ENCODE measurements at places on chromosomes 12 and 14. TPM values are rescaled to one million over a fixed set of nuclear protein-coding genes. Genes with fewer than 3 reads are reported as not detected.

Gene PKP2
- total RNA-seq, result 88.7 TPM

- no peak overlapping the region for H3K27ac ChIP-seq
- H3K27me3 ChIP-seq, result no peaks in the 10 kb centered on the region
- no peaks in the 10 kb centered on the region for H3K36me3 ChIP-seq
- no peak overlapping the region for H3K4me3 ChIP-seq
- DNase-seq, result no peak
- peaks cover 4% of the 10 kb centered on the region for H3K4me1 ChIP-seq
These were observed 51.4 kb downstream of the RFX4 start for GRCh38 chr12:106634206-106634605.

DNA sequence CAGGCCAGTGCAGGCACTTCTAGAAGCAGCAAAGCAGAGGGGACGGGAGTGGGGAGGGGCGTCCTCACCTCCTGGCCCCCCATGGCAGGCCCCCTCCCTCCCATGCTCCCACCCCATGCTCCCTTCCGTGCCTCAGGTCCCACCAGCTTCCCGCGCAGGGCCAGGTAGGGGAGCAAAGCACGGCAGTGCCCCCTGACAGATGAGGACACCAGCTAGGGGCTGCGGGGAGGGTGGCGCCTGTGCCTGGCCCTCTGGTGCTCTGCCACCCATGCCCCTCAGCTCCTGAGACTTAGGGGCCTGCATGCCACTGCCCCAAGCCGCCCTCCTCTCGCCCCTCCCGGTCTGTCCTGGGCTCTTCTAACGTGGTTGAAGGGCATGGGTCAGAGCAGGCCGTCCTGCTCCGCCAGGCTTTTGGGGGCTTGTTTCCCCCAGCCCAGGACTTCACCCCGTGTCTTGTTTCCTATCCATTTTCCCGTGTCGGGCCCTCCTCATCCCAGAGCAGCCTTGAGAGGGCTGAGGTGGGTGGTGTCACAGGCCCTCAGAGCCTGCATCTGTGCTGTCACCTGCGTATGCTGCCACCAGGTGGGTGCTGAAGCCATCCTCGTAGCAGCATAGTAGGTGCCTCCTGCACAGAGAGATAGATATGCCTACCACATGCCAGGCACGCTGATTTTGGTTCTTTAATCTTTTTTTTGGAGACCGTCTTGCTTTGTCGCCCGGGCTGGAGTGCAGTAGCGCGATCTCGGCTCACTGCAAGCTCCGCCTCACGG, 10.2 kb downstream of the TRMT61A start:
- no peak overlapping the region for H3K4me3 ChIP-seq
- H3K4me1 ChIP-seq, result peaks cover 58% of the 10 kb centered on the region
- H3K27ac ChIP-seq, result peak overlapping the region; percentile 96
- DNase-seq, result no peak

- DNase-seq, result peak; percentile 38
- H3K27ac ChIP-seq, result no peak overlapping the region
- H3K27me3 ChIP-seq, result no peaks in the 10 kb centered on the region
- no peak overlapping the region for H3K4me3 ChIP-seq
- H3K4me1 ChIP-seq, result peaks cover 16% of the 10 kb centered on the region
- H3K36me3 ChIP-seq, result no peaks in the 10 kb centered on the region
These were observed 5.0 kb upstream of the MMP19 start for GRCh38 chr12:55847603-55848291.

Gene TAS2R9
- not detected for total RNA-seq

Measured in PC-9 (cell line).